ENCODE measurements at places on chromosomes 3 and 15.

GRCh38 chr3:110066206-110066605 is 728.9 kb upstream of the DPPA4 start:
- DNase-seq: no peak

DNA sequence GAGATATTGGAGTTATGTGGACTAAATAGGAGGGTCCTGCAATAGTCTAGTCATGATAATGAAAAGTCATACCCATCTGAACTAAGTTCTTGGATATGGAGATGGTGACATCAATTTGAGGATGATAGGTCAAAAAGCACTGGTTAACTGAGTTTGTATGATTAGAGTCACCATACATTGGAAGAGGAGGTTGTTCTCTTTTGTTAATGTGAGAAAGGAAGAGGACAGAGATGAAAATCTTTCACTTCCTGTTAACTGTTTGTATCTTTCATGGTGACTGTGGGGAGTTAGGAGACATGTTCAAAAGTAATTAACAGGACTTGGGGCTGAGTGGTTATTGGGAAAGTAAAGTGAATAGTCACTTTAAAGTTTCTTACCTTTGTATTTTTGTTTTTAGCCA is 11.1 kb downstream of the TMEM62 start:
- no peak for DNase-seq

DNA sequence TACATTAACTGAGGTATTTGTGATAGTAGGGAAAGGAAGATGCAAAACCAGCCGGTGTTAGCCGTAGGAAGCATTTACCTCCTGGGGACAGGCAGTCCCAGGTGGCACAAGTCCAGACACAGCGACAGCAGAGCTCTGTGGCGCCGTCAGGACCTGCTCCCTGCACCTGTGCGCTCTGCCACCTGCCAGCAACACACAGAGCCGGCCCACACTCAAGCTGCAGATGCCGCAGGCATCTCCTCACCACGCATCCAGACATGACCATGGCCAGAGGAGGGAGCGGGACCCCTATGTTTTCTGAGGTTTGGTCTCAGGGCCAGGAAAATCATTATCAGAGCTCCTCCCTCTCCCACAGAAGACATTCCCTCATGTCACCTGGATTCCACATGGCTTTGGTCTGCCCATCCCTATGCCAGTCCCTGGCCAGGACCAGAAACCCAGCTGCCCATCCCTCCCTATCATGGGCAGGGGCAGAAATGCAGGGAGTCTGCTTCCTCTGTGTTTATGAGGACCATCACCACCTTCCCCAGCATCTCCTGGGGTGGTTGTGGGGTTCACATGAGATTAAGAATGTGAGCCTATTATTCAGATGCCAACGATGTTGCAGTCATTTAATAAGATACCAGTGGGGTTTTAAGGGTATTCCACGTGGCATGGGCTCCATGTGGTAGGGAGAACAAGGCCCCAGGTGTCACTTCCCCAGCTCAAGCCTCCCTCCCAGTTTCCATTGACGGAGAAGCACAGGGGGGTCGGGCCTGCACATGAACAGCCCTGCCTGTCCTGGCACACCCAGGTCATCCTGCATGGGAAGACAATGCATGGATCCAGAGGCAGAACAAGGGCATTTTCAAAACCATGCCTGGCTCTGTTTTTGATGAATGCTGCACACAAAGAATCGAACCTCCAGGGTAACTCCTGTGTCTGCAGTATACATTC is 251.1 kb downstream of the OCA2 start:
- no peak for DNase-seq

GRCh38 chr15:59180945-59181600 is 25.6 kb upstream of the LDHAL6B start:
- no peak for DNase-seq

GRCh38 chr3:128745742-128746141 is 19.8 kb downstream of the RAB7A start:
- DNase-seq: no peak

- no peak for DNase-seq
Measured at GRCh38 chr15:32818758-32819447, 101.1 kb downstream of the GREM1 start.

DNA sequence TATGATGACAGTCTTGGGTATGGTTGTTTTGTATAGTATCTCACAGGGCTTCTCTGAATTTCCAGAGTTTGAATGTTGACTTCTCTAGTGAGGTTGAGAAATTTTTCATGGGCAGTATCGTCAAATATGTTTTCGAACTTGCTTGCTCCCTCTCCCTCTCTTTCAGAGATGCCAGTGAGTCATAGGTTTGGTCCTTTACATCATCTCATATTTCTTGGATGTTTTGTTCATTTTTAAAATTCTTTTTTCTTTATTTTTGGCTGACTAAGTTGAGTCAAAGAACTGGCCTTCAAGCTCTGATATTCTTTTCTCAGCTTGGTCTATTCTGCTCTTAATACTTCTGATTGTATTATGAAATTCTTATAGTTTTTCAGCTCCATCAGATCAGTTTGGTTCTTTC is 282.3 kb upstream of the NECTIN3 start:
- DNase-seq: no peak

Data from CD4-positive, alpha-beta T cell treated with Interleukin-17A for 4 hours (primary cell).